Esophagus squamous epithelium (tissue), 5 donors: ENCODE measurements at places on chromosomes 4 and X.

DNA sequence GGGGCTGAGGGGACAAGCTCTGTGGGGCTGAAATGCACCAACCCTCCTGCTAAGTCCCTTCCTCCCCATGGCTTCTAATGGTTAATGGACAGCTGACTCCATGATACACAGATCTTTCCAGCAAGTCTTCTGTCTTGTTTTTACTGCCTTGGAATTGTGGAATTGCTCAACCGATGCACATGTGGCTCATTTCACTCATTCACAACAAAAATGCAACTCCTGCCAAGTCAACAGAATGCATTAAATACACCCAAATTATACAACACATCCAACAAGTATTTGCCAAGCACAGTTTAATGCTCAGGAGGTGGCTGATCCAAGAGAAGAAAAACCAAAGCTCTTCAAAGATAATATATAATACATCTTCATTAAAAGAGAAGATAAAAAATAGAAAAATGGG is 61.9 kb upstream of the PAGE4 start:
- DNase-seq = no peak

DNA sequence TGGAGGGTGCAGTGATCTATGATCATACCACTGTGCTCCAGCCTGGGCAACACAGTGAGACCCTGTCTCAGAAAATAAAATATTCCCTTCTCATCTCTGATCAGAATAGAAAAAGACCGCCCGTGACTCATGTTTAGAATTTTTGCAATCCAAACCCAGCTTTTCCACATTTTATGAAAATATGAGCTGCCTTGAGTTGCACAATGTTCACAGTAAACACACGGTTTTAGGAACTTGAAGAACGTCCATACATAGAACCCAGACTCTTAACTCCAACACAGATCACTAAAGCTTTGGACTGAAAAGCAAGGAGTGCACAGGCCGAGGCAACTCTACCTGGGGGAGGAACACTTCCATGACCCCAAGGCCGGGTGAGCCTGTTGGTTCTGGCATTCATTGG is 305.0 kb downstream of the TENM3 start:
- DNase-seq = no peak

- DNase-seq = no peak
Measured at GRCh38 chr4:114121221-114121620, 141.8 kb upstream of the ARSJ start.

DNA sequence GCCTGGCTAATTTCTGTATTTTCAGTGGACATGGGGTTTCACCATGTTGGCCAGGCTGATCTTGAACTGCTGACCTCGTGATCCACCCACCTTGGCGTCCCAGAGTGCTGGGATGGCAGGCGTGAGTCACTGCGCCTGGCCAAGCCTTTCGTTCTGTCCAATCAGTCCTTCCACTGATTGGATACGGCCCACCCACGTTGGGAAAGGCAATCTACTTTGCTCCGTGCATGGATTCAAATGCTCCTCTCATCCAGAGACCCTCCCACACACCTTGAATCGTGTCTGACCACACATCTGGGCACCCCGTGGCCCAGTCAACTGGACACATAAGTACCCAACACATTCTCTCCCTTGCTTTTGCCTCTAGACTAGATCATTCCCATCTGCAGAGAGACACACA is 74.9 kb downstream of the CRLF2 start:
- no peak for DNase-seq

- DNase-seq = no peak
Measured at GRCh38 chr4:183257808-183258207, 62.3 kb downstream of the CLDN22 start.

DNA sequence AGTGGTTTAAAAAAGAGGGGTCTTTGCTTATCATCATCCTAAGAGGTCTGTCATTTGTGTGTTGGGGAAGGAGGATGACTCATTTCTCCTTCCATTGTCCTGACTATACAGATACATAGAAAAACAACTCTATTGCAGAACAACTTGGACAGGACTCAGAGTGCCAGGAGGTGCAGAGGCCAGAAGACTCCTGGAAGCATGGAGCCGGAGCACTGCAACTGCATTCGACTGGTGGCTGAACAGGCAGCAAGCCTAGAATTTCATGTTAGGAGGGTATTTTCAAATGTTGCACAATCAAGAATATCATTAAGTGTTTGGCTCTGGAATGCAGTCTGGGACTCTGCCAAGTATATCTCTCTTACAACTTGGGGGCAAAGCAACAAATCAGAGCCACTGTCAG is 35.0 kb upstream of the MAML3 start:
- DNase-seq = no peak

DNA sequence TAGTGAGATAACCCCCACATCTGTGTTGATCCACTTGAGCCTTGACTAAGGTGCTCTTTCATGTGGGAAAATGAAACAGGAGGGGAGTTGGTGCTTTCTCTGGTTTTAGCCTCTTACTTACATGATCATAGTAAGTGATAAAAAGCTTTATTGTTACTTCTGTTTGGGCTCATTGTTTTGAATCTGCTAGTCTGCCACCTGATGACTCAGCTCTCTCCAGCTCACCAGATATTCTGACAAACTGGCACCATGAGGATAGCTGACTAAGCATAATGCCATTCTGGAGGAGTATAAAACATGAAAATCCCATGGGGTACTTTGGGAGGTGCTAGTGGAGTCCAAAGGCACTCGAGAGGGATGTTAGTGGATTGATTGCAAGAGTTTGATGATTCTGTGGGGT is 824.0 kb downstream of the RAPGEF2 start:
- no peak for DNase-seq

DNA sequence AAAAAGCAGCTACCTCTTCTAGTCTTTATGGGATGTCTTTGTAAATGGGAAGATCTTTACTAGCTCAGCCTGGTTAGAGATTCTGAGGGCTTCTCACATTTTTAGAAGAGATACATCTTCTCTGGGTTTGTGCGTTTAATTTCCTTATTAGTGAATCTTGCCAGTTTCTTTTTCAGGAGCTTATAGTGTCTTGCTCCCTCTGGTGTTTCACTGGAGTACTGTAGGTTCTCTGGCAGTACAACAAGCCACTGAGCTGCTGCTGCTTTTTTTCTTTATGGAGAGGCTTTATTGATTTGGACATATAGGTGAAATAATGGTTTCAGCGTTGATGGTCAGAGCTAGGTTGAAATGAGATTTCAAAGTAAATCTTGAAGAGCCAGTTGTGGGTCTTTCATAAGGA is 82.9 kb downstream of the LAS1L start:
- no peak for DNase-seq

DNA sequence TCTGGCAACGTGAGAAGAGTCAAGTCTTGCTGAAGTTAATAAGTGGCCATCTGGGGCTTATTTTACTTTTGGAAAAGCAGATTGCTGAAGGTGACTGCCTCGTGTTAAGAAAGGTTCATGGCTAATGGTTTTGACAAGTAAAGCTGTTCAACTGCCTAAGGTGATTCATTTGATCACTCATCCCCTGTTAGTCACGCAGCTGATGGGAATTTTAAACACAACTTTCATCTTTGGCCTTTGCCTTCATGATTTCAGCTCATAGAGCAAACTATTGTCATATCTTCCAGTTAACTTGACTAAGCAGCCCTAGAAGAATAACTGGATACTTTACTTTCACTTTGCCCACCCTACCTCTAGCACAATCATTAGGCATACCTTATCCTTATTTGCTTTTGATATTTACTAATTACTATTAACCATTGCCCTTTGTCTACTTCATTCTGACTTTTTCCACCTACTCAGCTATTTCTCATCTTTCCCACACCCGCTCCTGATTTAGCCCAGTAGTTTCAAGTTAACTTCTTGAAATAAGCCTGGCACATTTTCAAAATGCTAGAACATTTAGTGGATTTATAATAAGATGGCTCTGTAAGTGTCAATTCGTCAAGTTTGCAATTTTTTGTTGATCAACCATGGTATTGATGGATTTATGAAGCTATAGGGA is 170.6 kb upstream of the S100G start:
- DNase-seq = no peak
